ENCODE measurements at places on chromosomes 6 and 20.

- DNase-seq: peak; percentile 79
These were observed 18.3 kb downstream of the CHRNA4 start for GRCh38 chr20:63342561-63343459.

GRCh38 chr6:45537539-45537938 lies 159.8 kb upstream of the SUPT3H start:
- DNase-seq: no peak

DNA sequence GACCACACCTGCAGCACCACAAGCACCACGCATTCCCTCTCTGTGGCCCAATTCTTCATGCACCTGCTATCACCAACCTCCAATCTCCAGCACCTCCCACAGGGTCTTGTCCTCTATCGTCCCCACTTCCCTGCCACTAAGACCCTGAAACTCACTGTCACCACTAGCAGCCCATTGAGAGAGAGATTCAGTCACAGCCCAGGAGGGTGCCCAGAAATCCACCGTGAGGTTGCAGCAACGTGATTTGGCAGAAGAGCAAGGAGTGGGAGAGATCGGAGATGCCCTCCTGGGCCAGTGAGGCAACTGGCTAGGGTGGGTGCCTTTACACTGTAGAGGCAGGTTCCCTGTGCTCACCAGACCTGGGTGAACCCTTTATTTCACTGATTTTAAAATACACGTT lies 90.1 kb downstream of the ANKRD60 start:
- DNase-seq: no peak

GRCh38 chr6:112338166-112338709 lies 8.9 kb upstream of the RFPL4B start:
- no peak for DNase-seq

DNA sequence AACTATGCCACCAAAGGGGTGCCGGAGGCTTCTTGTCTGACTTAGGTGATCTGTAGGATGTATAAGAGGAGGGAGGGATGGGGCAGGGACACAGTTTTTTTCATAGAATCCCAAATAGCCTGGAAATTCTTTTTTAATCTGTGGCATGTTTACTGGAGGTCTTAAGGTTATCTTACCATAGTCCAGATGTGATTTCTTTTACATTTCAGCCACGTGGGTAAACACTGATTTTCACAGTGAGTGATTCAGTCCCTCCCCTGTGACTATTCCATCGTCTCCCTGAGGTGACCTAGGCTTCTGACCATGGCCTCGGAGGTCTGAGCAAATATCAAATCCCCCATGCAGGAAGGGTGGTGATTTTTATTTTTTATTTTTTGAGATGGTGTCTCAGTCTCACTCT lies 67.7 kb downstream of the AKAP12 start:
- no peak for DNase-seq

GRCh38 chr6:13370623-13371022 lies 42.3 kb upstream of the TBC1D7 start:
- DNase-seq: no peak

Measured in cerebellar cortex (tissue), 1 donor.